ENCODE measurements at places on chromosomes 12 and 14.

- no peak for DNase-seq
These were observed 72.4 kb downstream of the USP15 start for GRCh38 chr12:62332598-62332997.

DNA sequence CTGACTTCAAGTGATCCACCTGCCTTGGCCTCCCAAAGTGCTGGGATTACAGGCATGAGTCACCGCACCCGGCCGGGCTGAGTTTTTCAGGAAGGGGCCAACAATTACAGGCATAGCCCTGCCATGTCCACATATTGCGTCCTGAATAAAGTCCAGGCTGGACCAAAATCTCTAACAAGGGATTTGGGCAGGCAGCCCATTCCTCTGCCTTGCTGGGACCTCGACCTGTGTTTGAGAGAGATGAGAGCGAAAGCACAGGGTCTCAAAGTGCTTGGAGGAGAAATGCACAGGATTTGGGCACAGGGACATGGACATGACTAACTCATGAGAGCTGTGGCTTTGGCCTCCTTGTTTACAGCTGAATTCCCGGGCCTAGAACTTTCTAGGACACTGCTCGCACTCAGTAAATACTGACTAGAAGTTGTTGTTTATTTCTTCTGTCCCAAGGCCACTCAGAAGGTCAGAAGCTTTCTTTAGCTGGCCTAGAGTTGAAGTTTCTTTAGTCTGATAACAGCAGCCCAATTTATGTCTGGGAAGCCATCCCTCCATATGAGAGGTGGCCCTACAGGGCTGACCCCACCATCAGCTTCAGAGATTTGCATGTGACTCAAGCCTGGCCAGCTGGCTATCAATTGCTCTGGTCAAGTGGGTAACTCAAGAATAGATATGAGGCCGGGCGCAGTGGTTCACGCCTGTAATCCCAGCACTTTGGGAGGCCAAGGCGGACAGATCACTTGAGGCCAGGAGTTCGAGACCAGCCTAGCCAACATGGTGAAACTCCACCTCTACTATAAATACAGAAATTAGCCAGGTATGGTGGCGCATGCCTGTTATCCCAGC lies 11.7 kb downstream of the CAMKK2 start:
- no peak for DNase-seq

DNA sequence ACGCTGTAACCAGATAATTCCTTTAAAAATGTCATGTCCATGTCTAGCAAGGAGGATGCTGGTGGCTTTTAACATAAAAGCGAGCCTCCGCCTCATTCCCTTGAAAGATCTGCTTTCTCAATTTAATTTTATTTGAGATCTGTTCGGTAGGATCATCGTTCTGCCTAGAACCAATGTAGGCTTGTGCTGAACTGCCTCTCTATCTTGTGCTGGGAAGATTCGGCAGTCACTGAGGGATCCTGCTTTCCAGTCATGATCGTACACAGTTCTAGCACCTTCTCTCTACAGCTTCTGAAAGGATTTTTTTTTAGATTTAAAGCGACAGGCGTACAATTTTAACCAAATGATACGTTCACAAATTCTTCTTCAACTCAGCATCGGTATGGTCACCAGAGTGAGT lies 54.3 kb downstream of the PEBP1 start:
- no peak for DNase-seq

GRCh38 chr12:105523164-105524057 lies 192.9 kb downstream of the C12orf75 start:
- peak; percentile 82 for DNase-seq

DNA sequence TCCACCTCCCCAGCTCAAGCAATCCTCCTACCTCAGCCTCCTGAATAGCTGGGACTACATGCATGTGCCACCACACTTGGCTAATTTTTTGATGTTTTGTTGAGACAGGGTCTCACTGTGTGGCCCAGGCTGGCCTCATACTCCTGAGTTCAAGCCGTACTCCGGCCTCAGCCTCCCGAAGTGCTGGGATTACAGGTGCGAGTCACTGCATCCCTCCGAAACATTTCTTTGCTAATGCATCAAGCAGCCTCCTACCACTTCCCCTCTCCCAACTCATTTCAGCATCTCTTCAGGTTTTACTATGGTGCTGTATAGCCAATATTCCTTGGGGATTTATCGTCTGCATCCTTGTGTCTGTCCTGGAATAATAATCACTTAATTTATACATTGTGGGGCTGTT lies 2.3 kb upstream of the SLC22A17 start:
- DNase-seq: no peak

DNA sequence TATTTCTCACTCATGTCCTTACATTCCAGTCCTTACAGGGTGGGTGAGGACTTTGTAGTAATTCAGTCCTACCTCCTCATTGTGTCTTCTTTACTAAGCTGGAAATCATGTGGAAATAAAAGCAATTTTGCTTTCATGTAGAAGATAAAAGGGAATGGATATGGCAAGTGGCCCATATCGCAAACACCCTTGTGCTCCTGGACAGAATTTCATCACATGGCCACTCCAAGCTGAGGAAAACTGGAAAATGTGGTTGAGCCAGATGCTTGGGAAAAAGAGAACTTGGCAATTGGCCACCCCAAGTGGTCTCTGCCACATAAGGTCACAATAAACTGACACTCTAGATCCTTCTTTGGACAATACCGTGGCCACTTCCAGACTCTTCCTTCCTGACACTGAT lies 64.2 kb upstream of the IFNG-AS1 start:
- no peak for DNase-seq

DNA sequence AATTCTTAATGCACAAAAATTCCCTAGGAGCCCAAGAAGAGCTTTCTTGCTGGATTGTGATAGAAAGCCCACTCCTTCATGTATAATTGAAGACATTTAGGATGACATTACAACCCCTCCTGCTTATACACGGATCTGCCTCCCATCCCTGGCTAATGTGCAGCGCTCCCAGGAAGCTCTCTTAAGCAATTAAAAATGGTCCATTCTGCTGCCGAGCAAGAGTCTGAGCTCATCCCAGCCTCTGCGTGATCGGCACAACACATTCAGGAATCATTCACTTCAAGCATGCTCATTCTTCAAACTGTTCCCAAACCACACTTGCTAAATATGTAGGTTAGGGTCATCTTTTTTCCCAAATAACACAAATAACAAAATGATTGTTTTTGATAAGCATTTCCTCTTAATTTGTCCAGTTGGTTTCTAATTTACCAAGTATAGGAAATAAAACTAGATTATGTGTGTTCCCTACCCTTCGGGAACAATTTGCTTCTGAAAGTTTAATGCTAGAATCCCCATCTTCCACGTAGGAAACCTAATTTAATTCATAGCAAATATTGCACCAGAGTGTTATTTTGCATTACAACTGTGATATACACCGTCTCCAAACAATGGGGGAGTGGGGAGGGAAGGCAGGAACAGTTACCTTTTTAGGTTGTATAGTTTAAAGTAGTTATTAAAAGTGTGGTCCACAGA lies 17.3 kb upstream of the TMEM233 start:
- no peak for DNase-seq

DNA sequence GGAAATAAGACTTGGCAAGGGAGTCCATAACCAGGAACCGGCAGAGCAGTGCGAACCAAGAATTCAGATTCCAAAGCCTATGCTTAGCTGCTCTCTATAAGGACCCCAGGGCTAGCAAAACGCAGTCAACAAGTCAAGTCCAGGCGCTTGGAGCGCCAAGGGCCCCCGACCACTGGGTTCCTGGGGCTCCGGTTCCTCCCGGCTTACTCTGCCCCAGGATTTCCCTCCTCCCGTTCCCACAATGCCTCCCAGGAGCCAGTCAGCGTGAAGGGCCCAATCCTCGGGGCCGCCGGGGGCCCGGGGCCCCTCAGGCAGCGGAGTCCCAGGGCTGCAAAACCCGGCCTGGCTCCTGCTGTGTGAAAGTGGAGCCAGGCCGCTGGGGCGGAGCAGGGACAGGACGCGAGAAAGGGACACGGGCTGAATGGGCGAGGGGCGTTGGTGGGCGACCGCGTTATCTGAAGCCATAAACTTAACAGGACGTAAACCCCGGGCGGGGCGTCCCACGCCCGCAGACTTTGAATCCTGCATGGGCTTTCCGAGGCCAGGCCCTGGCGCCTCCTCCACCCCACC lies 1.5 kb downstream of the KRT8 start:
- DNase-seq: peak; percentile 79

GRCh38 chr12:111846016-111846415 lies 4.0 kb downstream of the MAPKAPK5 start:
- no peak for DNase-seq

DNA sequence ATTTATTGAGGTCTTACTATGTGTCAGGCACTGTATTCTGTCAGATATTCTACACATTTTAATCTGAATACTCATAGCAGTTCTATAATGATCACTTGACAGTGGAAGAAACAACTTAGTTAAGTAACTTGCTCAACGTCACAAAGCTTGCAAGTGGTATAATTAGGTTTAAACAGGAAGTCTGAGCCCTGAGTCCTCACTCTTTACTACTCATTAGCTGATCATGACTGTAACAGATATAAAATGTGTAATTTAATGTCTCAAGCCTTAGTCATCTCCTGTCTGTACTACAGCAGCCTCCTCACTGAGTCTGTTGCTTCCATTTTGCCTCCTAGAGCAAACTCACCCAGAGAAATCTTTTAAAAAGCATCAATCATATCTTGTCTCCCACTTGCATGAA lies 38.9 kb downstream of the PPP4R4 start:
- no peak for DNase-seq

DNA sequence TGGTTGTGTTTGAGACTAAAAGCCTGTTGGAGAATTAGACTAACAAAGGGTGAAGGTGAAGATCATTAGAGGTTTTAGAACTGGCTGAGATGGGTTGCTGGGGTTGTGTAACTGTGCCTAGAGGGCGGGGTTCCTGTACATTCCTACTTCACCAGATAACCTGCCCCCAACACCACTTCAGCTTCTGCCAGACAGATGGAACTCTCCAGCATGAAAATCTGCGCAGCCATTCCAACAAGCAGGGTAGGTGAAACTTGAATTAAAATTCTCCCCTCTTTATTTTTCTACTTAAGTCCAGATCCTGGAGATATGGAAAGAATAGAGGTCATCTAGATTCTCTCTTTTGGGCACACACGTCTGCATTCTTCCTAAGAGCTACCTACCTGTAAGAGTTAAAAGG lies 6.0 kb downstream of the FOXG1 start:
- no peak for DNase-seq

DNA sequence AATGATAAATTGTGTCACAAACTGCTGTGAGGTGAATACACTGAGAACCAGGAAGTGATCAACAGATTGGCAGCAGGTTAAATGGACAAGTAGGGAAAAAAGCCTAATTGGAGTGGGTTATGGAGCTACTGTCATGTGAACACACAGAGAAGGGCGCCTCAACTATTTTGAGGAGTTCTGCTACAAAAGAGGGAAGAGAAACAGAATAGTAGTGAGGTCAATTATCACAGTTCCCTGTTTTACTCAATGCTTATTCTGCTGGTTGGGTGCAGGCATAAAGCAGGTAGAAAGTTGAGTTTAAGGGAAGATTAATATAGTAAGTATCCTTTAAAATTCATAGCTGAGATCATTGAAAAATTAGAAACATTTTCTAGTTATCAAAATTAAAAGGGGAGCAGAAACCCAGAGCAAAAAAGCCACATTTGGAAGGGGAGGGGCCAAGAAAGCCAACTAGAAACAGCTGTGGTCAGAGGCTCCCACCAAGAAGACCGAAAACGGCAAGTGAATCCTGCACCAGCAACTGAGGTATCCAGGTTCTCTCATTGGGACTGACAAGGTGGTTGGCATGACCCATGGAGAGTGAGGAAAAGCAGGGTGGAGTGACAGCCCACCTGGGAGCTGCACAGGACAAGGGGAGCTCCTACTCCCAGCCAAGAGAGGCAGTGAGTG lies 105.7 kb downstream of the ZC3H14 start:
- DNase-seq: no peak

DNA sequence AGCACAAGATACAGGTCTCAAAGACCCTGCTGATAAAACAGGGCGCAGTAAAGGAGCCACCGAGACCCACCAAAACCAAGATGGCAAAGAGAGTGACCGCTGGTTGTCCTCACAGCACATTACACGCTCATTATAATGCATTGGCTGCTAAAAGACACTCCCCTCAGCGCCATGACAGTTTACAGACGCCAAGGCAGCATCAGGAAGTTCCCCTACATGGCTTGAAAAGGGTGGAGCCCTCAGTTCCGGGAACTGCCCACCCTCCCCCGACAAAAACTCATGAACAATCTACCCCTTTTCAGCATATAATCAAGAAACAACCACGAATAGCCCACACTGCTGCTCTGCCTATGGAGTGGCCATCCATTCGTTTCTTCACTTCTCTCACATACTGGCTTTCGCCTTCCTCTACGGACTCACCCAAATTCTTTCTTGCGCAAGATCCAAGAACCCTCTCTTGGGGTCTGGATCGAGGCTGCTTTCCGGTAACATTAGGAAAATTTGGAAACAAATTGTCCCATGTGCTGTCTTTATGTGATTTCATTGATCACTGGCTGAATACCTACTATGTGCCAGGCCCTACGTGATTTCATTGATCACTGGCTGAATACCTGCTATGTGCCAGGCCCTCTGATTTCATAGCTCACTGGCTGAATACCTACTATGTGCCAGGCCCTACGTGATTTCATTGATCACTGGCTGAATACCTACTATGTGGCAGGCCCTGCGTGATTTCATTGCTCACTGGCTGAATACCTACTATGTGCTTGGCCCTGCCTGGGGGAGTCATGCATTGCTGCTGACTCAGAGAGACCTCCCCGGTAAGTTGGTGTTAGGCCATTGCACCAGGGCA lies 126.4 kb downstream of the PIWIL1 start:
- no peak for DNase-seq

DNA sequence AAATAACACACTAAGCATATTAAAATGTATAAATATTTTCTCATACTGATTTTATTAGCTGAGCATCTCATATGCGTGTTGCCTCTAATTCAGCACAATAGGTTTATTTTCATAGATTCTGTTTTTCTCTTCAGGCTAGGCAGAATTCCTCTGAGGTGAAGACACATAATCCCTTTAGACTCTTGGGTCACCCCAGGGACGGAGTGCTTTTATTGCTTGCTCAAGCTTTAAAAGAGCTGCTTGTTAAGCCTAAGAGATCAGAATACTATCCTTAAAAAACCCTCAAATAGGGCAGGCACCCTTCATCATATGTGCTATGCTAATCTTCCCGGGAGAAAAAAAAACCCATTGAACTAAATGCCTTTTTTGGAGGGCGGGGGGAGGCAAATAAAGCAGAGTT lies 390.1 kb downstream of the KCNH5 start:
- DNase-seq: no peak

- DNase-seq: no peak
These were observed 45.2 kb upstream of the TUNAR start for GRCh38 chr14:95831468-95831867.

GRCh38 chr12:115886666-115887065 lies 390.8 kb downstream of the MED13L start:
- no peak for DNase-seq

DNA sequence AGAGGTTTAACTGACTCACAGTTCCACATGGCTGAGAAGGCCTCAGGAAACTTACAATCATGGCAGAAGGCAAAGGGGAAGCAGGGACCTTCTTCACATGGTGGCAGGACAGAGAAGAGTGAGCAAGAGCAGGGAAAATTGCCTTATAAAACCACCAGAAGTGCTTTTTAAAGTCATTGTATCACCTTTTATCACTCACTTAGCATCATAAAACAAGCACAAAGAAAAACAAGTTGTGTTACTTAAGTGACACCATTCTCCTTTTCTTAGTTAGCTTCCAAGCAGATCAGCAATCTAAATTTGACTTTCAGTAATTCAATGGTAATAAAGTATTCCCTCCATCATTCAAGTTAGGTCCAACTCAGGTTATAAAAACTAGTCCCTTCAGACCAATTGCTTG lies 28.5 kb downstream of the OSBPL8 start:
- no peak for DNase-seq
